Stimulated activated CD4-positive, alpha-beta T cell treated with anti-CD3 and anti-CD28 coated beads, Interleukin-4, amount 100 ng/mL, for 24 hours (primary cell): ENCODE measurements at places on chromosomes 5 and 9.
A peak's percentile ranks its signal among the peaks of the same experiment; 100 is the strongest.

GRCh38 chr5:172403817-172404216 is 50.5 kb downstream of the SH3PXD2B start:
- no peak for DNase-seq

DNA sequence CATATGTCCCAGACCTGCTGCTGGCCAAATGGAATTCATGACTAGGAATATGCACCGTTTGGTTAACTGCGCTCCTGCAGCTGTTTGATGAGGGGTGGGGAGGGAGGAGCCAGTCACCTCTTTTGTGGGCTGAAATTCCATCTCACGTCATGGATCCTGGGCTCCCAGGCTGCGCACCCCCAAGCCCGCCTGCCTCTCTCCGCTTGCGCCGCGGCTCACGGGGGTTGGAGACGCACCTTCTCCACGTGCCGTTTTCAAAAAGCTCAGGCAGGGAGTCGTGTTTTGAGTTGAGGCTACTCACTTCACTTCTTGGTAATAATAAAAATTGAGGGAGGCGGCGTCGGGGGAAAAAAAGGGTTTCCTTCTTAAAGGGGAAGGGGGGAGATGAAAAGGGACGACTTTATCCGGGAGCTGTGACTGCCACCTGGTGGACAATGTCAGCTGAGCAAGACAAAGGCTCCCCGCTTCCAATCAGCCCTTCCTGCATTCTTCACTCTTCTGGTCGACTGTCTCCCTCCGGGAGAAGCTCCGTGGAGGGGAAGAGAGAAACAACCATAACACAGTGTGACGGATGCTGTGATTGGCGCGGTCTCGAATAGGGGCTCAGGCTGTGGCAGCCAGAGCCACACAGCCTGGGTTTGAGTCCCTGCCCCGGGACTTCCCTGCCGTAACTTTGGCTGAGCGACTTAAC is 15.9 kb upstream of the C5orf47 start:
- peak; percentile 83 for DNase-seq

DNA sequence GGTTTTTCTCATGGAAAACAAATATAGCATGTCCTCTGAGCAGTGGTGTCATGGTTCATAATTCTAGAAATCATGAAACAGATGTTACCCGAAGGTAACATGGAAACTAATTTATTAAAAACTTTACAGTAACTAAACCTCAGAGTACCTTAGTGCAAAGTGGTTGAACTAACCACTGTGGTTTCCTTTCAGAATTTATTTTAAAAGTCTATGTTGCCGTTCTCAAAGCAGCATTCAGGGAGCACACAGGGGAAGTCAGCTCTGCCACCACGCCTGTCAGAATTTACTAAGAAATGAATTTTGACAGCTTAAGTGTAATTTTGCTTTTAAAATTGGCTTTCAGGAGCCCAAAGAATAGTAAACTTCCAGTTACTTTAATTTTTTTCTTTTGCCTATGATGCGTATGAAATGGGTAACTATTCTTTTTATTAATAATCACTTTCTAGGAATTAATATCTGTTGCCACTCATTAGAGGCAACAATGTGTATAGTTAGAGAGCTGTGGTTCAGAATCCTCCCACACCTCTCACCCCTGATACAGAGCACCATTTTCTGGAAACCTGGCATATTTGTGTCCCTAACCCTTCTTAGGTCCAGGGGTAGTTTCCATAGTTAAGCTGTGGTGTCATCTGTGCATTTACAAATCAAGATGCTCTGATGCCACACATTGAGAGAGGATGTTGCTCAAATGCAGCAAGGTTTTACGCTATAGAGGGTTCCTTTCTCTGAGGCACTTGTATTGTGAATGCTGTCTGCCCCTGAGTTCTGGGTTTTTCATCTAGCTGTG is 202.6 kb downstream of the ZSWIM6 start:
- no peak for DNase-seq

- no peak for DNase-seq
These were observed 340.3 kb downstream of the KDM4C start for GRCh38 chr9:7097785-7098752.

- no peak for DNase-seq
These were observed 14.5 kb upstream of the SPINK7 start for GRCh38 chr5:148297731-148298130.

DNA sequence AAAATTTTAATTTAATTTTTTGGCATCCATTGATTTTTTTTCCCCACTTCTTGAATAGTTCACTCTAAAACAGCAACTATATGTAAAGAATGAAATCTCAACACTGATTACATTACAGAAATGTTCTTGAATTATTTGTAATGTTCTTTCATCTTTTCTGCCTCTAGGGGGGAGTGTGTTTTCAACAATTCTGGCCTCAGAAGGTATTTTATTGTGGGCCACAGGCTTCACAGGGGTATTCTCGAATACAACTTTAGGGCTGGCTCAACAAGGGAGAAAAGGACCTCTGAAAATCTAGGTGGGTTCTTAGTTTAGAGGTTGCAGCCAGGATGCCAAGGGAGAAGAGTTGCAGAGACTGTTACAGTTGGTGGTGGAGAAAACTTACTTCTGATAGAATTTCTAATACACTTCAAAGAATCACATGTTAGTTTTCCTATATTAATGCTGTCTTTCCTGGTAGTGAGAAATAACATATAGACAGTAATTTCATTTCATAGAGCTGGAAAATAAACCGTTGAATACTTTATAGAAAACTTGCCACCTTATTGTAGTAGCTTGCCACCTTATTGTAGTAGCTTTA is 3.6 kb upstream of the NPR3 start:
- DNase-seq, result no peak

GRCh38 chr9:135478829-135479468 is 633 bp upstream of the PPP1R26 start:
- no peak for DNase-seq

GRCh38 chr9:6829536-6829935 is 71.8 kb downstream of the KDM4C start:
- DNase-seq, result no peak

- DNase-seq, result no peak
These were observed 31.9 kb downstream of the FAM240B start for GRCh38 chr9:38687992-38688391.

- DNase-seq, result no peak
These were observed 1.6 kb downstream of the RAD23B start for GRCh38 chr9:107284636-107285035.

DNA sequence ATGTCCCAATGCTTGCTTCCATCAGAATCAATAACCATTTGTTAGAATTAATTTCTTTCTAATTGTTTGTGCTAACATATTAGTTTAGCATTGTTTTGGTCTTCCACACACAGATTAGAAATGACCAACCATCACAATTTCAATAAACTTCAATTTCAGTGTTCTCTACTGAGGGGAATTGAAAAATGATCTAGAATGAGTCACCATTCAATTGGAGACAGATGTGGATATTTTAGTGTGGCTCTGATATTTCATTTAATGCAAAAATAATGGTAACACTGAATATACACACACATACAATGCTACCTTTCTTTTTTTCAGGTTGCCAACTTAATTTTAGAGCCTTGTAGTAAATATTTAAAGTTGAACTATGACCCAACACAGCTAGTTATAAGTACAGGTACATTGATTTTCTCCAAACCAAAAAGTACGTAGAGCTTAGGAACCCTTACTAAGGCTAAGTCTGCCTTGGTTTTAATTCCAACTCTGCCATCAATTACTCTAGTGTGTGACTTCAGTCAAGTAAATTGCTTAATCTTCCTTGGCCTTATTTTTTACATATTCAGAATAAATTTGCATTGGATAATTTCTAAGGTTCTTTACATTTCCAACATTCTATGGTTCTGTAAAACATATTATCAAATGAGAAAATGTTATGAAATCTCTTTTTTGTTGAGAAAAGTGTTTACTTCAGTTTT is 143.9 kb downstream of the DMRTA1 start:
- no peak for DNase-seq

GRCh38 chr5:97355775-97356174 is 172.7 kb upstream of the RIOK2 start:
- no peak for DNase-seq

- DNase-seq, result no peak
These were observed 181.3 kb downstream of the RAB3C start for GRCh38 chr5:58764199-58764598.

GRCh38 chr5:72455476-72455875 is 51.7 kb downstream of the ZNF366 start:
- DNase-seq, result no peak

DNA sequence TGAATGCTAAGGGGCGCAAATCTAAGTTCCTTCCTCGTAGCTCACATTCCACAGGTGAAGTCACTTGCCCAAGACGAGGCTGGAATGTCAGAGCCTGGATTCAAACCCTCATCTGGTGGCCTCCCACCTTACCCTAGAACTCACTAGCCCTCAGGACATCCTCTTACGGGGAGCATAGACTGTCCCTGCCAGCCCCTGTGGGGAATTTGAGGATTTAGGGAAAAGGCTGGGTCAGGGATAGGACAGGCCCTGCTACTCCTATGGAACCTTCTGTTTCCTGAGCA is 45.0 kb downstream of the IRF1 start:
- DNase-seq, result no peak

GRCh38 chr9:127113191-127113972 is 9.1 kb downstream of the ANGPTL2 start:
- no peak for DNase-seq

- no peak for DNase-seq
These were observed 19.4 kb downstream of the ENHO start for GRCh38 chr9:34503406-34503805.

- DNase-seq, result no peak
These were observed 180.3 kb downstream of the SEMA6A start for GRCh38 chr5:116394186-116394867.

DNA sequence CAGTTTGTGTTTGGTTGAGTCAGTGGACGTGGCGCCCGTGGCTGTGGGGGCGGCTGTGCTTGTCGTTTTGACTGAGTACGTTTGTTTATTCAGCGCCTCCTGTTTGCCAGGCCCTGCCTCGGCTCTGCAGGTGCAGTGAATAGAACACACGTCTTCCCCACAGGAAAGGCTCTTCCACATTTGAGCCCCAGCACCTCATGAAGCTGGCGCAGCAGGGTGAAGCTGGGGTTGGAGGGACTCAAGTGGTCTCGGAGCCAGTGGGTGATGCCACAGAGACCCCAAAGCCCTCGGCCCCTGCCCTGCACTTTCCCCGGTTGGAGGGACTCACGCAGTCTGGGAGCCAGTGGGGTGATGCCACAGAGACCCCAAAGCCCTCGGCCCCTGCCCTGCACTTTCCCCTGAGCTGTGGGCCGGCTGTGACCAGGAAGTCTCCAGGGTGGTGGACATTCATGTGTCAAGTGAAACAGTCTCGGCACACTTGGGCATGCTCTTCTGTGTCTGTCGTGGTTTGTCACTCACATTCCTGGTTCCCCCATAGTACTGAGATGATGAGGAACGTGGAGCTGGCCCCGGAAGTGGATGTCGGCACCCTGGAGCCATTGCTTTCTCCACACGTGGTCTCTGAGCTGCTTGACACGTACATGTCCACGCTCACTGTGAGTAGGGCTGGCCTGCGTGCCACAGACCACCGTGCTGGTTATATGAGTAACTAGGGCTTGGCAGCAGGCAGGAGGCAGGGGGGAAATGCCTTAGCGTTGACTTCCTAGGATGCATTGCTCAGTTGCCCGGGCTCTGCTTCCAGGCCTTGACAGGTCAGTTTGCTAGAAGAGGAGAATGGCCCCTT is 13.6 kb downstream of the EXOC3 start:
- no peak for DNase-seq

DNA sequence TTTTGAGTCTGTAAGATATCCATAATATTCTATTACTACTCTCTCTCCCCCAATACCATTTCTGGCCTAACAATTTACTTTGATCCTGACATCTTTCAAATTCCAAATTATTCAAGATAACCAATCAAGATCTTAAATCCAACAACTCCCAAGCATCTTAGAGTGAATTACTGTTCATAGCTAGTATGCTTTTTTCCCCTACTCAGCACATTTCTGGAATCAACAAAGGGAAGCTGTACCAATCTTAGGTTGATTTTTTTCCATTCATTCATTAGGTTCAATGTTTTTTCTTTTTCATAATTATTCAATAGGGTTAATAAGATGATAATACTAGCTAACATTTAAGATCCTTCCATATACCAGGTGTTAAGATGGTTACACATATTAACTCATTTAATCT is 50.3 kb upstream of the MTMR12 start:
- no peak for DNase-seq

GRCh38 chr9:98732801-98733200 is 24.1 kb upstream of the GABBR2 start:
- no peak for DNase-seq

GRCh38 chr5:82100303-82101077 is 128.7 kb downstream of the ATG10 start:
- DNase-seq, result no peak

- peak; percentile 44 for DNase-seq
These were observed at the start of gene PCDHGA11 for GRCh38 chr5:141420855-141421488. PCDHGA11 (plus strand) TSS chr5:141421051; CDS start chr5:141421228, 177 bp downstream.

- DNase-seq, result peak; percentile 21
These were observed 202.0 kb upstream of the NR3C1 start for GRCh38 chr5:143605403-143606005.

DNA sequence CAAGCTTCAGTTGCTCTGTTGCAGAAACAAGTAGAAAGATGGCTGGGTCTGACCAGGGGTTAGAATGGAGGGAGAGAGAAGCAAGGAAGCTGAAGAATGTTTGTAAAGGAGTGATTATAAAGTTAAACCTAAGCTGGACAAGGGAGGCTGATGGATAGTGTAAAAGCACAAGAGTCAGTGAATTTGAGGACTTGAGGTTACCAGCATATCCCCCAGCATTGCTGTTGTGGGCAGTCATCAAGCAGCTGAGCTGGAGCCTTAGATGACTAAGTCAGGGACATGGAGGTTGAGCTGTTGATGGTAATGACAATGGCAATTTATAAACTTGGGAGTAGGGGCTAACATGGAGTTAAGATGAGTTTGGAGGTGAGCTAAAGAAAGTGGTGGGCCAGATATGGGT is 131.5 kb downstream of the ERCC6L2 start:
- no peak for DNase-seq

DNA sequence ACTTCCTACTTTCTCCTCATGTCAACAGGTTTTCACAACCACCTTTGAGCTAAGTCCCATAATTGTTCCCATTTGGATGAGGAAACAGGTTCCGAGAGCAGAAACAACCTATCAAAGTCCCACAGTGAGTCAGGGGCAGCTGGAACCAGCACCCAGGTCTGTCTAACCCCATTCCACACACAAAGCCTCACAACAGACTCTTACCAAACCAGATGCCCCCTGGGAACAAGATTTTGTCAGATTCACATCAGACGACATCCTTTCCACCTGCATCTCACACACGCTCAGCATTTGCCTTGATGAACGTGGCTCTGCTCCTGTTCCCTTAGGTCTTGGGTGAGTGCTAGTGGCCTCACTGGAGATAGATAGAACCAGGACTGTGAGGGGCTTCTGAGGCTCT is 17.0 kb downstream of the SWI5 start:
- DNase-seq, result no peak

DNA sequence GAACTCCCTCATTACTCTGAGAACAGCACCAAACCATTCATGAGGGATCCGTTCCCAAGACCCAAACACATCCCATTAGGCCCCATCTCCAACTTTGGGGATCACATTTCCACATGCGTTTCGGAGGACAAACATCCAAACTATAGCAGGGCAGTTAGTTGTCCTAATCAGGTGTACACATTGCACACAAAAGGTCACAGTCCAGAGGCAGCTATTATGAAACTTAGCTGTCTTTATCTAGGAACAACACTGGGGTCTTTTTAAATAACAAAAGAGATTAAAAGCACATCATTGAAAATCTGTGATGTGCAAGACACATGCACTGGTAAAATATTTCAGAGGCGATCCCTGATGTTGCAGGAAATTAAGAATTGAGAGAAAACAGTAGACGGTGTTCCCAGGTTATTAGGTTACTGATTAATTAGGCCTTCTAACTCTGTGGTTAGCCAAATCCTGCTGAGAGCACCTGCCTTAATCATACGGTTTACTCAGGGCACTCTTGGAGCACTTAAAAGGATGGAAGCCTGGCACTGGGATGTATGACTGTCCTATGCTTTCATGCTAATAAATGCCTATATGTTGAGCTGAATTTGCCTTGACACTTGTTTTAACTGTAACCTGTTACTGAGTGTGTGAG is 1574.5 kb upstream of the WWC1 start:
- DNase-seq, result no peak
